ENCODE measurements at places on chromosomes 7 and 10. TPM values are rescaled to one million over a fixed set of nuclear protein-coding genes. Genes with fewer than 3 reads are reported as not detected.

SPDYE11 gene
- total RNA-seq = not detected

LAMB4 gene
- total RNA-seq = not detected

ITGB1 gene
- total RNA-seq = 5,235 TPM

TFEC gene
- total RNA-seq = 0.51 TPM

IFRD1 gene
- 61.4 TPM for total RNA-seq

GRCh38 chr7:31751726-31752125, 64.7 kb downstream of the PPP1R17 start:
- no peaks in the 10 kb centered on the region for H3K36me3 ChIP-seq
- H3K27ac ChIP-seq = no peak overlapping the region
- no peaks in the 10 kb centered on the region for H3K4me1 ChIP-seq
- no peak for DNase-seq
- H3K27me3 ChIP-seq = no peaks in the 10 kb centered on the region

DNA sequence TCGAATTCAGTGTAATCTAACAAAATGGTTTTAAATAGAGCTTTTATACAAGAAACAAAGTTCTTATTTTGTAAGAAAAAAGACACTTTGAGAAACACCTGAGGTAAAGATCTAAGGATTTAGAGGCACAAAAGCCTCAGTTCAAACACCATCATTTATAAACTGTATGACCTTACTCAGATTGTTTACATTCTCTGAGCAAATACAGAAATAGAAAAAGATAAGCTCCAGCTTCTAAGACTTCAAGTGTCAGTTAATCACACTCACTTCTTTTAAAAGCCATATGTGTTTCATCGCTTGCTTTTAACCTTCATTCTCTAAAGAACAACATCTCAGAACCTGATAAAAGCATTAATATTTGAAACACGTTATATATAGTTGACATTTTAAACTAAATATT, 27.9 kb downstream of the CADPS2 start:
- H3K27ac ChIP-seq = no peak overlapping the region
- H3K4me3 ChIP-seq = no peak overlapping the region
- no peaks in the 10 kb centered on the region for H3K4me1 ChIP-seq
- DNase-seq = no peak
- no peaks in the 10 kb centered on the region for H3K36me3 ChIP-seq
